ENCODE measurements at places on chromosomes 6 and 20.

DNA sequence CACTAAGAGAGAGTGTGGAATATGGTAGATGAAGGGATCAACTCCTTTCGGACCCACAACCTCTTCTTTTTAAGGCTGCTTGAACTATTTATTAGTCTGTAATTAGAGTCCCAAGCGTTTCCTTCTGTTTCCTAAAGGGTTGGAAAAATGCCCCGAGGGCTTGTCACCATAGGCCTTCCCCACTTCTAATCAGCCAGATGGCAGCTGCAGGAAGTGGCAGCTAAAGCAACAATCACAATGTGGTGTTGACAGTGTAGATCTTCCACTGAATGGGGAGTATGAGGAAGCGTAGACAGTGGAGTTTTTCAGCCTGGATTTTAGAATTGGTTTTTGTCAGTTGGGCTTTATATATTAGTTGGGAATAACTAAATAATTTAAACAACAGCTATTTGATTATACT lies 40.6 kb downstream of the SLC35D3 start:
- no peak for DNase-seq

DNA sequence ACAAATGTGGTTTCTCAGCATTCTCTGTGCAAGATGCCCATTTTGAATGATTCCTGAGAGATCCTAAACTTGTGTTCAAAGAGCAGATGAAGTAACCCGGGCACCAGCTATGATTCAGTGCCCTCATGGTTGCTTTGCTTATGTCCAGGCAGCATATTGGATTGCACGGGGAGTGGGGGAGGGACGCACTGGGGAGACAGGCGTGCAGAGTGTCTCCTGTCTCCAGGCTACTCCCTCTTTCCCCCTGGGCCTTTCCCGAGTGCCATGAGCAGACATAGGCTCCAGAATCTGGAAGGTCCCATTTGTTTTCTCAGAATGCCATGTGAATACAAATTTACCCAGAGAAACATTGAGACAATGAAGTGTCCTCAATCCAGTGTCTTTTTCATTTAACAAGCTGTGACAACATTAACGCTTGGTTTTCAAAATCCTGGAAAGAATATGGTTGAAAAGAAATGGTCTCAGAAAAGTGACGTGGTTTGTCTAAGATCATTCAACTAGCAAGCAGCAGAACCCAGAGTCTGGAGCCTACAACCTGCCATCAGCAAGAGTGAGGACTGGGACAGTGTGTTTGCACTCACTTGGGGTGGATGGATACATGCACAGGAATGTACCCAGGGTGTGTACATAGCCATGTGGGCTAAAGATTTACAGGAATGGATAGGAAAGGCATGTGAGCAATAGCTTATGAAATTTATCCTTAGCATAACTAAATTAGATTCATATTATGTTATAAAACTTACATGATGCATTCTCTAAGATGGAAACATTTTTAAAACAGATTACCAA lies 4.2 kb downstream of the SYNDIG1 start:
- DNase-seq = no peak

DNA sequence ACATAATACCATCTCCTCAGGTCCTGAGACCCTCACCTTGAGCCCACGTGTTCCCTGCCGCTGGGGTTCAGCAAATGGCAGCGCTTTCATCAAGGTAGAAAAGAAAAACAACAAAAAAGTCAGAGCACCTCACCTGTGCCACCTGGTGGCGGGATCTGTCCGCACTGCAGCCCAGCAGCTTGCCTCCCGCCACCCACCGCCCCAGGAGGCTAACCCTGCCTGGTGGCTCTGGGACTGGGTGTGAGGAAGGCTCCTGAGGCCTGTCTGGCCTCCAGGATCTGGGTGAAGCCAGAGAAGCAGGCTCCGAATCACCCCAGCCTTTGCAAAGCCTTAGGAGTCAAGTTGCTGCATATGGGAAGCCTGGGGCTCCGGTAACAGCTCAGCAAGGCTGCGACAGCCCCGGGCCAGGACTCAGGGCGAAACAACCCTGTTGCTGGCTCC lies 270.8 kb downstream of the BMP7 start:
- no peak for DNase-seq

DNA sequence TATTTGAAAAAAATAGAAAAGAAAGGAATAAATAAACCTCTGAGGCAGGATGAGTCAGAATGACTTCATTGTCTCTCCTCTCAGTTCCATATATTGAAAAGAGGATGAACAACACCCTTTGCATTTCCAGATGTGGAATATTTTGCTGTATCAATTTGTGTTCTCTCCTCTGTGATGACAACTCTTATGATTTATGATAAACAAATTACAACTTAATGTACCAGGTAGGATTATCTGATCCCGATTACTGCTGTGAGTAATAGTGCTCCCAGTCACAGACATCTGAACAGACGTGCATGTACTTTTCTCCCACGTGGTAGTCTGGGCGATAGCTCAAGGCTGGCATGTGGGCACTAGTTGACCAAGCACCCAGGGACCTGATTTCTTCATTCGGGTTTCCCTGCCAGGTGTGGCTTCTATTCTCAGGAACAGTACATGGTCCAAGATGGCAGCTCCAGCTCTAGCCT lies 142.1 kb upstream of the SULF2 start:
- peak; percentile 13 for DNase-seq

- DNase-seq = no peak
Observed at GRCh38 chr6:73209117-73209516, 16.2 kb downstream of the KHDC1L start.

GRCh38 chr20:30594112-30594511 lies 663.4 kb upstream of the DEFB115 start:
- no peak for DNase-seq

- no peak for DNase-seq
Observed at GRCh38 chr6:149111556-149112115, 205.9 kb upstream of the TAB2 start.

- DNase-seq = no peak
Observed at GRCh38 chr6:139570166-139570565, 195.7 kb upstream of the CITED2 start.

DNA sequence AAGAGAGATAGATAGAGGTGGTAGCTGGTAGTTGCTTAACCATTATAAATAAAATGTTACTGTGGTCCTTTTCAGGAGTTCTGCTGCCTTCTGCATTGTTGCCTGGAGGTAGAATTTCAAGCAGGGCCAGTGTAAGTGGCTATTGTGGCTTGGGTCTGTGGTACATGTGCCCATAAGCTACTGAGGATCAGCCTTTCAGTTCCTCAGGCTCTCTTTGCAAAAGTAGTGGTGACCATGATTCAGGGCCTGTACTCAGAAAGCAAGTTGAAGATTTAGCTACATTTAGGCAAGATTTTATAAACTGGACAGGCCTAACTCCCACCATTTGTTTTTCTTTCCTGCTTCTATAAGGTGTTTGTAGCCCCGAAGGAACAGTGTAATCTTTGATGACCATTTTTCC lies 199.0 kb downstream of the PDE7B start:
- DNase-seq = no peak

GRCh38 chr6:33207552-33208090 lies 679 bp upstream of the RING1 start:
- DNase-seq = peak; percentile 36

DNA sequence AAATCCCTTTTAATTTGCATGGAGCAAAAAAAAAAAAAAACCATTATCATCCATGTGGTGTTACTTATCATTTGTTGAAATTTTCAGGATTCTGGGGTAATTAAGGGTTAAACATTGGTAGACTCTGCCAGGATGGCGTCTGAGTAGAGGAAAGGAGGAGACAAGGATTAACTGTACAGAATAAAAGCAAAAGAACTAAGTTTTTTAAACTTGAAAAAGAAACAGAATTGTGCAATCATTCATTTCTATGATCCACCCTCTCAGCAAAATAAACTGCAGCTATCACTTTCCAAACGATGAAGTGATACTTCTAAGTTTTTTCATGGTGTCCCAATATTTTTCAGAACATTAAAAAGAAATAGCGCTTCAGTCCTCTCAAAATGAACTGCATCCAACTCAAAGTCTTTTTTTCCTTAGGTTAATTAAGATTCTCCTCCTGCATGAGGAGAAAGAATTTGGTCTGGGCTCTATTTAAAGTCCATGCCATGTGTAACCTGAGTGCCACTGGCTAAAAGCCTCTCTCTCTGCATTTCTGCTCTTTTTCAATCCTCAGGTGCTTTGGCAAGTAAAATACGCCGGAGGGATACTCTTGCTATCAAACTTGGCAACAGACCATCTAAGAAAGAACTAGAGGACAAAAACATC lies 69.5 kb upstream of the LTV1 start:
- no peak for DNase-seq

- no peak for DNase-seq
Observed at GRCh38 chr20:5434116-5434515, 117.4 kb upstream of the PROKR2 start.

All from stromal cell of bone marrow (primary cell).